Panc1 (cell line): ENCODE measurements at places on chromosomes 1 and 21.

DNA sequence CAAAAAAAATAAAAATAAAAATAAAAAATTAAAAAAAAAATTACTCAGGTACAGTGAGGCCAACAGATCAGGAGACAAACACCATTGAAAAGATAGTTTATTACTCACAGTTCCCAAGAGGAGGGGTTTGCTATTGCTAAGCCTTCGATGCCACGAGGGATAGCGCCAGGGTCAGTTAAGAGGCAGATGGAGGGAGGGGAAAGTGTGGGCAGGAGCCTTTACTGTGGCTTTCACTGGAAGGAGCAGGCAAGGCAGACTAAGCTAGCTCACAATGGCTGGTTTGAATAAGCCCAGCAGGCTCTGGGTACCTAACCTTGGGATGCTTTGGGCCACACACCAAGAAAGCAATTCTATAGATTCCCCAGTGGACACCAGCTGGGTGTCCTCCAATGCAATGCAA is 12.7 kb upstream of the RNF187 start:
- DNase-seq, result no peak

DNA sequence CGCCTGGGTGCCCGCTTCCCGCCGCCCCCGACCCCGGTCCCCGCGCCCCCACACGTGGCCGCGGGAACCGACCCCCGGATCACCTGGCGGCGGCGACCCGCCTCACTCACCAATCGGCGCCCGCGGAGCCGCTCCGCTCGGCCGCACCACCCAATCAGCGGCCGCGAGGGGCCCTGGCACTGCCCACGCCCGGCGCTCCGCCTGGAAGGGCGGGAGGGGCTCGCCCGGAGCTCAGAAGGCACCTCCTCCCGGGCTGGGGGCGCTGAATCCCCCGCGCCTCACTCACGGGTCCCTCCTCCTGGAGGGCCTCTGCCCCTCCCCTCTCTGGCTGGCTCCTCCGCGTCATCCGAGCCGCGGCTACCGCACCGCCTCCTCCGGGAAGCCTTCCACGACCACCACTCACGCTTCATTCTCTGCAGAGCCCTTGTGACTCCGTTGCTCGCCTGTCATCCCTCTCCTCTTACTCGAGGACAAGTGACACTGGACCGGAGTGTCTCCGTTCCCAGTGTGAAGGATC is 374 bp downstream of the SH2D5 start:
- peak; percentile 67 for DNase-seq

- DNase-seq, result no peak
Observed at GRCh38 chr1:162384116-162384515, 2.6 kb downstream of the C1orf226 start.

DNA sequence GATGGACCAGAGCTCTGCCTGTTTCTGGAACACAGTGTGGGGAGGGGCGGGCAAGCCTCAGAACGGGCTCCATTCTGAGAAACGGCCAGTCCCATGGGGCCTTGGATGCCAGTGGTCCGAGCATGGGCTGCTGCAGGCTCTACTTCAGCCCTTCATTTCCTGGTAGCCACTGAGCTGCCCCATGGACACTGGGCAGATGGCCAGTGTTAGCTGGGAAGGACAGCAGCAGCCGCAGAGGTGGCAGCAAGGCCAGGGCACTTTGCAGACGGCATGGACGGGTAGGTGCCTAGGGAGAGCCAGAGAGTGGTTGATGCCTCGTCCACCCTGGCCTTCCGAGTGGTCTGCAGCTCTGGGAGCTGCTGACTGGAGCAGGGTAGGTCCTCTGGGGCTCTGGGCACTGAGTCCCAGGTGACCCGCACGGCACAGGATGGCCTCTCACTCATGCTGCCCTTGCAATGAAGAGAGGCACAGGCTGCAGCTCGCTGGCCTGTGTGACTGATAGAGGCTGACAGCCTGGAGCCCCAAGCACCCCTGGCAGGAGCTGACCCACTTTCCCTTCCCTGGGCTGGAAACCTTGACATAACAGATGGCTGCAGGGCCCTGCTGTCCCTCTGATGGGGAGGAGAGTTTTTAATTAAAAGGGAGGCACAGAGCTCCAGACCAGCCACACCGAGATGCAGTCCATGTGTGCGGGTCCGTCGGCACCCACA is 87.7 kb upstream of the COL6A1 start:
- no peak for DNase-seq

- no peak for DNase-seq
Observed at GRCh38 chr1:246595146-246595545, 28.9 kb downstream of the CNST start.

DNA sequence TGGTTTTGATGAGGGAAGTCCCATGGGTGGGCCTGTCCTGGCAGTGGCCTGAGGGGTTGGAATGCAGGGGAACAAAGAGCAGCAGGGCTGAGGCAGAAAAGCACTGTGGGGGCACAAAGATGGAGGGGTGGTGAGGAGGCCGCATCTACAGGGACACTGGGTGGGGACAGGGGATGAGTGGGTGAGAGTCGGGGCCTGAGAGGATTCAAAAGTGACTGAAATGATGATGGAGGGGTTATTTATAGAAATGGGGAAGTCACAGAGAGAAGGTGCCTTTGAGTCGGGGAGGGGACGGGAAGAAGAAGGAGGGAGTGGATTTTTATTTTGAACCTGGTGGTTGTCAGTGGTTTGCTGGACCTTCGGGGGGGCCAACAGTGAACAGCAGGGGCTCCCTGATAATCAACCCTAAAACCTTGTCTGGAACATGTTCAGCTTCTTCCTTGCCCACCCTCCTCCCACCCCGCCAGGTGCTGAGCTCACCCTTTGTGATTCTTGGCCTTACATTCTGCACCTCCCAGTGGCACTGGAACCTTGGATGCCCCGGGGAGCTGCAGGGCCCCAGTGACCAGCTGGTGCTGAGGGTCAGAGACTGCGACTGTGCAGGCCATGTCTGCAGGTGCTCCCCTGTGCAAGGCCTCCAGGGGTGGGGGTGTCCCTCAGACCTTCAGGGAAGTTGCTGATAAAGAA is 42.9 kb downstream of the IER5 start:
- no peak for DNase-seq

DNA sequence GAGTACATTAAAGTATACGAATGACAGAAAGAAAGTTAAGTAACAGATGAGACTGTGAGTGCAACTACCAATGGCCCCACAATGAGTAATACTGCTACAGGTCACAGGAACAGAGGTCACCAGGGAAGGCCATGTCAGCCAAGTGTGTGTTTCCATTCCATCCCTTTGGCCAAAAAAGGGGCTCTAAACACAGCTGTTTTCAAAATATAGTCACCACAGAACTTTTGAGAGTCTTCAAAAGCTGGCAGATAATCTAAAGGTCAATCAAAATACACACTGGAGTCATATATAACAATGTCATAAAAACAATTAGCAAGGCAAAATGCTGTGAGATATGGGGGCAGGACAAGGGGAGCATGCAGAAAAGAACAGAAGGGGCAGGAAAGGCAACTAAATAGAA is 10.2 kb downstream of the USP24 start:
- no peak for DNase-seq

- peak; percentile 78 for DNase-seq
Observed at GRCh38 chr1:207077470-207078377, 10.9 kb upstream of the C4BPB start.

DNA sequence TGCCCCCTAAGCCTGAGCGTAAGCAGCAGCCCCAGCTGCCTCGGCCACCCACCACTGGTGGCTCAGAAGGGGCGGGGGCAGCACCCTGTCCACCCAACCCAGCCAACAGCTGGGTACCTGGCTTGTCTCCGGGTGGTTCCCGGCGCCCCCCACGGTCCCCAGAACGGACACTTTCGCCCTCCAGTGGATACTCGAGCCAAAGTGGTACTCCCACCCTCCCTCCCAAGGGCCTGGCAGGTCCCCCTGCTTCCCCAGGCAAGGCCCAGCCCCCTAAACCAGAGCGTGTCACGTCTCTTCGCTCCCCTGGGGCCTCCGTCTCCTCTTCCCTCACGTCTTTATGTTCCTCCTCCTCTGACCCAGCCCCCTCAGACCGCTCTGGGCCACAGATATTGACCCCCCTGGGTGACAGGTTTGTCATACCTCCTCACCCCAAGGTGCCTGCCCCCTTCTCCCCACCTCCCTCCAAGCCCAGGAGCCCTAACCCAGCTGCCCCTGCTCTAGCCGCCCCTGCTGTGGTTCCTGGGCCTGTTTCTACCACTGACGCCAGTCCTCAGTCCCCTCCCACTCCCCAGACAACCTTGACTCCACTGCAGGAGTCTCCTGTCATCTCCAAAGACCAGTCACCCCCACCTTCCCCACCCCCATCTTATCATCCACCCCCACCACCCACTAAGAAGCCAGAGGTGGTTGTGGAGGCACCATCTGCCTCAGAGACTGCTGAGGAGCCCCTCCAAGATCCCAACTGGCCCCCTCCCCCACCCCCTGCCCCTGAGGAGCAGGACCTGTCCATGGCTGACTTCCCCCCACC is 46.2 kb downstream of the YARS1 start:
- DNase-seq, result no peak

GRCh38 chr1:171252482-171252881 is 4.2 kb downstream of the FMO1 start:
- no peak for DNase-seq

DNA sequence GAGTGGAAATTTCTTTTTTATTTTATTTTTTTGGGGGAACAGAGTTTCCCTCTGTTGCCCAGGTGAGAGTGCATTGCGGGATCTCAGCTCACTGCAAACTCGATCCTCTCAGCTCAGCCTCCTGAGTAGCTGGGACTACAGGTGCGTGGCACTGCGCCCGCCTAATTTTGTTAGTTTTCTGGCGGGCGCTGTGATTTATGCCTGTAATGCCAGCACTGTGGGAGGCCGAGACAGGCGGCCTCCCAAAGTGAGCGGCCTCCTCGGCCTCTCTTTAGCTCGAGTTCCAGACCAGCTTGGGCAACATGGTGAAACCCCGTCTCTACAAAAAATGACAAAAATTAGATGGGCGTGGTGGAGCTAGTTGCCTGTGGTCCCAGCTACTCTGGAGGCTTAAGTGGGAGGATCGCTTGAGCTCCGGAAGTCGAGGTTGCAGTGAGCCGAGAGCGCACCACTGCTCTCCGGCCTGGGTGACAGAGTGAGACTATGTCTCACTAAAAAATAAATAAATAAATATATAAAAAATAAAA is 2.7 kb downstream of the GMEB1 start:
- DNase-seq, result no peak

DNA sequence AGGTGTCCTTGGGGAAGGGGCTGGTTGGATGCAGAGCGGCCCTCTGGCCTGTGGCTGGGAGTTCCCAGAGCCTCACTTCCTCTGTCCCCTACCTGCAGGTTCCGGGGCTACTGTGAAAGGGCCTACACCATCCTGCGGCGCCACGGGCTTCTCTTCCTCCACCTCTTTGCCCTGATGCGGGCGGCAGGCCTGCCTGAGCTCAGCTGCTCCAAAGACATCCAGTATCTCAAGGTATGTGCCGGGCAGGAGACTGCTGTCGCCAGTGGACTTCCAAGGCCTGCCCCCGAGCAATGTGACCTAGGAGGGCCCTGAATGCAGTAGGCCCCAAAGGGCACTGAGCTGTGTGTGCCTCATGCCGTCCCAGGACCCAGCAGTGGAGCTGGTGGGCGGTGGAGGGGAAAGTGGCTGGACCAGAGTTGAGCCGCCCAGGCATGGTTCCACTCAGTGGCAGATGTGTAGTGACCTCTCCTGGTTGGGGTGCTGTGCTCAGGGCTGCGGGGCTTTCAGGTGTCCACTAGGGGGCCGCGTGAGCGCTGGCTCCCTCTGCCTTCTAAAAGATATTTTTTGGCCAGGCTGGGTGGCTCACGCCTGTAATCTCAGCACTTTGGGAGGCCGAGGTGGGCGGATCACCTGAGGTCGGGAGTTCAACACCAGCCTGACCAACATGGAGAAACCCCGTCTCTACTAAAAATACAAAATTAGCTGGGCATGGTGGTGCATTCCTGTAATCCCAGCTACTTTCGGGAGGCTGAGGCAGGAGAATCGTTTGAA is 73.4 kb downstream of the PIK3CD start:
- DNase-seq, result peak; percentile 28

DNA sequence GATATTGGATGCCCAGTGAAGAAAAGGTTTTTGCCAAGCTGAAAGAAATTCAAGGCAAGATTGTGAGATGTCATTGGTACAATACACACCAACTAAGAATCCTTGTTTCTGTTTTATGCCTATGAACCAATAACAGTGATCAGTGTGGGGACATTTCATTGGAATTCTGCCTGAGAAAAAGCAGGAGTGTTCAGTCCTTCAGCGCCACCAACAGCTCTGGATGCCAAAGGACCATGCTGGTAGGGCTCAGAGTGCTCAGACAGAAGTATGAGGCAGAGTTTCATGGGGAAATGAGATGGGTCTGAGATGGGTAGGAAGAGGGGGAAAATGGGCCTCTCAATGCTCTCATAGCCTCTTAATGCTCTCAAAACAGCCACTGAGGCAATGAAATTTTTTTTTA is 56.5 kb downstream of the GABPA start:
- DNase-seq, result no peak

DNA sequence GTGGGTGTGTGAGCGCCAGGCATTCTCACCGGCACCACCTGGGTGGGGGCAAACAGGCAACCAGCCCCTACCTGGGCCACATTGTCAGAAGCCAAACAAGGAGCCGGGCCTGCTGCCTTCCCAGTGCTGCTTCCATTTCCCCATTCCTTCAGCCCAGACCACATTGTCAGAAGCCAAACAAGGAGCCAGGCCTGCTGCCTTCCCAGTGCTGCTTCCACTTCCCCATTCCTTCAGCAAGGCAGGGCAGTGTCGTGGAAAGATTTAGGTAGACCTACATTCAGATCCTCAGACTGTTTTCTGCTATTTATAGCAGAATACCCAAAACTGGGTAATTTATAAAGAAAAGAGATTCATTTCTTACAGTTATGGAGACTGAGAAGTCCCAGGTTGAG is 47.0 kb upstream of the EFHD2 start:
- DNase-seq, result no peak

- no peak for DNase-seq
Observed at GRCh38 chr1:109250454-109251276, 1.3 kb downstream of the CELSR2 start.

DNA sequence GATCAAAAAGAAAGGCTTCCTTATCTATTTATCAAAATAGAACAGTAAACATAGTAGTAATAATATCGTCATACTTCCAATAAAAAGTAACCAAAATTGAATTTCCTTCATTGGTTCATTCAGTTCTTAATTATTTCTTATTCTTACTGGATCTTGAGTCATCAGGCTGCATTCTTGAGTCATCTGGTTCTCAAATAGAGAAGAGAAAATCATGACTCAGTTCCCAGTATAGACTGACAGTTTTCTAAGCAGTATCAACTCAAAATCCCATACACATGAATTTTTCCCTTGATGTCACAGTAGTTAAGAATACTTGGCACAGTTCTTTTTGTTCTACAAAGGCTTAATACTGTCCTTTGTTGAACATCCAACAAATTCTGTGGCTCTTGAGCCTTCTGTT is 626.9 kb upstream of the ADGRL4 start:
- DNase-seq, result no peak

- no peak for DNase-seq
Observed at GRCh38 chr1:13700521-13701270, 708 bp downstream of the PRDM2 start.
